ENCODE measurements at places on chromosomes 1 and 21.
A peak's percentile ranks its signal among the peaks of the same experiment; 100 is the strongest.

DNA sequence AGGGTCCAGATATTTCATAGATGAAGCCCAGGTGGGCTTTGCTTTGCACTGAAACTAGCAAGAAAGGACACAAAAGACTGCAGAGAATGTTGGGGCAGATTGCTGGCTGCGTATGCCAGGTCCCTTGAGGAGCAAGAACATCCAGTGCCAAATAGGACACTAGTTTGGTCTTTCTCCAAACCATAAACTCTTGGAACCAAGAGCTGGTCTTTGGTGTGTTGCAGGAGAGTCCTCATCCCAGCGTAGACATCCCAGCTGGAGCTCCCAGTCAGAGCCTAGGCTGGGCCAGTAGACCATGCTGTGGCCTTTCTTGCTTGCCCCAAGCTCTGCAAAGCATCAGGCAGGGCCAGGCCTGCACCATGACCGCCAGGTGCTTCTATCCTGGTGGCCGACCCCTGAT is 87.5 kb downstream of the ATP5PO start:
- no peak for DNase-seq

- DNase-seq, result no peak
These were observed 485.0 kb downstream of the DISC1 start for GRCh38 chr1:232111611-232112010.

GRCh38 chr1:228883535-228883934 is 148.3 kb downstream of the RHOU start:
- DNase-seq, result no peak

DNA sequence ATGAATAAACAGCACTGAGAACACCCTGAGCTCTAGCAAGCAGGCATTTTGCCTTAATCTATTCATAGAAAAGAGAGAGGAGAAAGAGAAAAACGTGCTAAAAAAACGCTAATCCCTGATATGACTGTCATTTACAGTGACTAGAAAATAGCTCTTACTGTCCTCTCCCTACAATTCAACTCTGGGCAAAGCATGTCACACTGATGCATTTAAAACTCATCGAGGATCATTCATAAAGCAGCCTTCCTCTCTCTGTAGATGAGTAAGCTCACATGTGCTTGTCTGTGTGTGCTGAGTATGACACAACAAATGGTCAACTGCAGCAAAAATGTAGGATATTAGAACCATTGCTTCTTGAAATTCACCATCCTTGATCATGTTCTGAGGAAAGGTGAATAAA is 109.0 kb downstream of the SGIP1 start:
- DNase-seq, result no peak

DNA sequence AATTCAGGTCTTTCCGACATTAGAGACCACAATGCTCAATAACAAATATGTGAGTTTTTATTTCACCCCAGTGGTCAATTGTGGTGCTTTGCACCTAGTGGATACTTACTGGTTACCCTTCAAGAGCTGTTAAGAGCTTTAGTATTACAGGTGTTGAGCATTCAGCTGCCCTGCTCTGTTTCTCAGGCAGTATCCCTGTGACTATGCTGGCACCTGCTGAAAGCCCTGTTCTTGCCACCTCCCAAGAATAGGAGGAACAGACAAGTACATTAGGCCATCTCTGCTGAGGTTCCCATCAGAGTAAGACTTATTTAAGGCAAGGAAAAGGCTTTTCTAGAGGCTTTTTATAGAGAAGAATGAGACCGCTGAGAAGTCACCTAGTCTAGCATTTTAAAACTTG is 60.8 kb downstream of the NOS1AP start:
- no peak for DNase-seq

GRCh38 chr21:46211376-46211775 is 17.2 kb downstream of the LSS start:
- no peak for DNase-seq

- DNase-seq, result no peak
These were observed 7.7 kb downstream of the SLC37A1 start for GRCh38 chr21:42521384-42521783.

DNA sequence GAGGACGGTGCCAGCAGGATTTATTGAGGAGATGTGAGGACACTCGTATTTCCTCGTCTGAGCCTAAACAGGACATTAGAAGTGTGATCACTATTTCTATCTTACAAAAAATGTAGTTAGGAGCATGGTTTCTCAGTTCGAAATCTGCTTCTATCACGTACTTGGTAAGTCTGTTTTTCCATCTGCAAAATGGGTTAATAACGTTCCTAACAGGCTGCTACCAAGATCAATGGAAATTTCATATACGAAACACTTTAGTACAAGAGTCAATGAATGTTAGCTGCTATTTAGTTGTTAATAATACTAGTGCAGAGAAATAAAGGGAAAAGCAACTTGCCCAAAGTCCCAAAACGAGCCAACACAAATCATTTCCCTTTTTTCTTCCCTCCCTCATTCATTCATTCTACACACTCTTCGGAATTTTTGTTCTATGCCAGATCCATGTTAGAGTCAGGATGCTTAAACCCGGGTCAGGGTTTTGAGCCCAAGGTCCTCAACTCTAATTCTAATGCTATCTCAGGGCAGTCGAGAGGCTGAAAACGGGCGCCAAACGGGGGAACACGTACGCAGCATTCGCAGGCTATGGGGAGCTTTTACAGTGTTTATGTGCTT is 608 bp downstream of the SNRNP40 start:
- no peak for DNase-seq

- DNase-seq, result no peak
These were observed 124.2 kb downstream of the VPS13D start for GRCh38 chr1:12353981-12354380.

DNA sequence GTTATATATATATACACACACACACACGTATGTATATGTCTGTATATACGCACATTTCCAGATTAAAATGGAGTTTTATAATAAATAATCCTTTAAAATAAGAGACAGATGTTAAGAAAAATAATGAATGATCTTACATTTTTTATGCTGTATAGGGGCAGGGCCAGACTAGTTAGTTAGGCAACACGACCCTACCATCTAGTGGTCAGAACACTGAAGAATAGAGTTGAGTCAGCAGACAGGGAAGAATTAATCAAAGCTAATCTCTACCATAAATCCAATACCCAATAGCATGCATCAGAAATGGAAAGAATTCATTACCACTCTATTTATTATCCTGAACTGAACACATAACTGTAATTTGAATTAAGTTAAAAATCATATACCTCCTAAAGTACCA is 156.7 kb downstream of the BRINP3 start:
- no peak for DNase-seq

DNA sequence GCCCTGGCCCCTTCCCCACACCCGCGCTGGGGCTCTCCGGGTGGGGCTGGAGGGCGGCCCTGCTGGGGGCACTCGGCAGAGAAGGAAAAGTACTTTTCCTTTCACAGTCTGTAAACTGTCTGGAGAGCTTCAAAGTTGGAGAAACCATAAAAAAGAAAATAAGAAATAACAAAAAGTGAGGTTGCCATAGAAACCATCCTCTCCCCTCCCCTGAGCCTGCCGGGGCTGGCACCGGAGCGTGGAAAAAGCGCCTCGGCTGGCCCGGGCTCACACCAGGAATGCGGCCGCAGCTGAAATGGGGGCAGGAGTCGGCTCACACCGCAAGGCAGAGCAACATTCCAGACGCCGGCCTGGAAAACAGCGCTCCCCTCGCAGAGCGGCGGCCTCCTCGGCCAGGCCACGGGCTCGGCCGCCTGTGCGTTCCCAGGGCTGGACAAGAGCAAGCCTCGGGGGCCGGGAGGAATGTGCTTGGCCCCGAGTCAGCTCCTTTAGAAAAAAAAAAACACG is 69.2 kb downstream of the MORN1 start:
- DNase-seq, result no peak

- no peak for DNase-seq
These were observed 1.0 kb downstream of the RD3 start for GRCh38 chr1:211490821-211491415.

GRCh38 chr1:201085902-201086735 is 26.1 kb downstream of the CACNA1S start:
- peak; percentile 10 for DNase-seq

DNA sequence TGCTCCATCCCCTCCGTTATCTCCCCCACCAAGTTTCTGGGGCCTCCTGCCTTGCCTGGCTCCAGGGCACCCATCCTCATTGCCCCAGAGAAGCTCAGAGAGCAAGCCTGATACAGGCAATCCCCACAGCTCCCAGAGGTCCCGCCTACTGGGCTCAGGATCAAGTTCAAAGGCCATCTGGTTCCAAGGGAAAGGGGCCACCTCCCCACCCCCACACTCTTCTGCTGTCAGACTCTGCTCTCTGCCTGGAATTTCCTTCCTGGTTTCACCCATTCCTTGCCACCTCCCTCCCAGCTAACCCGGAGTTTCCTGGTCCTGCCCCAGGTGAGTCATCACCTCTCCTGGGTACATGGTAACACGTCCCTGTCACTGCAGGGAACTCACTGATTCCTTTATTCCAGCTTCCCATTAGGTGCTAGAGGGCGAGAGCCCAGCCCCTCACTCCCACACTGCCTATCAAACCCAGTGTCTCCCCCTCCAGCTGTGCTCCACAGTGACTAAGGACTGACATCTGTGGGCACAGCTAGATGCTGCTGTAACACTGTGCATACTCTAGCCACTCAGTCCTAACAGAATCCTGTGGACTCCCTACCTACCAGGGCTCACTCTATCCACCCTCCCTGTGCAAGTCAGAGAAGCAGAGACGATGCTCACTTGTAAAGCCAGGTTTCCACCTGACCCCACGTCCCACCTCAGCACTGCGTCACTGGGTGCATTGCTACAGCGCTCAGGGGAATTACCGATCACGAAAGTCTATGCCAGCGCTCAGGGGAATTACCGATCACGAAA is 21.8 kb downstream of the RSPH1 start:
- no peak for DNase-seq

GRCh38 chr1:48673332-48674105 is 103.2 kb downstream of the BEND5 start:
- DNase-seq, result no peak

GRCh38 chr1:65165269-65165993 is 17.4 kb downstream of the AK4 start:
- DNase-seq, result no peak

- no peak for DNase-seq
These were observed 26.5 kb upstream of the SAMD11 start for GRCh38 chr1:897226-897625.

DNA sequence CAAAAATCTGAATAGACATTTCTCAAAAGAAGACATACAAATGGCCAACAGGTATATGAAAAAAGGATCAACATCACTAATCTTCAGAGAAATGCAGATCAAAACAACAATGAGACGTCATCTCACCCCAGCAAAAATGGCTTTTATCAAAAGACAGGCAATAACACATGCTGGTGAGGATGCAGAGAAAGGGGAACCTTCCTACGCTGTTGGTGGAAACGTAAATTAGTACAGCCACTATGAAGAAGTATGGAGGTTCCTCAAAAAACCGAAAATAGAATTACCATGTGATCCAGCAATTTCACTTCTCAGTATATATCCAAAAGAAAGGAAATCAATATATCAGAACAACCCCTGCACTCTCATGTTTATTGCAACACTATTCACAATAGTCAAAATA is 65.1 kb upstream of the ATP1B1 start:
- DNase-seq, result no peak

GRCh38 chr21:37696936-37697335 is 219.3 kb downstream of the KCNJ6 start:
- no peak for DNase-seq

GRCh38 chr1:161132410-161133219 is at the start of gene DEDD:
DEDD (minus strand) TSS chr1:161132667; CDS start chr1:161124462, 8,205 bp downstream.
- peak; percentile 86 for DNase-seq

- no peak for DNase-seq
These were observed 353.4 kb upstream of the NEGR1 start for GRCh38 chr1:72635719-72636118.

GRCh38 chr1:212561501-212561931 is 47.0 kb upstream of the ATF3 start:
- DNase-seq, result no peak

- DNase-seq, result no peak
These were observed 144.0 kb upstream of the BACE2 start for GRCh38 chr21:41023936-41024335.

DNA sequence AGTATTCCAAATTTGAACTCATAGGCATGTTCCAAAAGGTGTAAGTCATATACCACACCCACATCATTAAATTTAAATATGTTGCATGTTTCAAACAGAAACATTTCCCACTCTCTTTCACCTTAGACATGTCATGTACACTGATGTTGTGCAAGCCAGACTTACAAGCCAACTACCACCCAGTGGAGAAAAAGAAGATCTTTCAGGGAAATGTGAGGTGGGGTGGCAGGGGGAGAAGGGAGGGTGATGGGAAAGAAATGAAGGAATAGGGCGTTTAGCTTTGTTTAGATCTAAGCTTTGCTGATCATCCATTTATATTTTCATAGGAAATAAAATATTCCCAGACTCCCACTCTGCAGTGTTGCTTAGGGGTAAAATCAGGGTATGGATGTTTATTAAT is 1.6 kb downstream of the NEGR1 start:
- no peak for DNase-seq

DNA sequence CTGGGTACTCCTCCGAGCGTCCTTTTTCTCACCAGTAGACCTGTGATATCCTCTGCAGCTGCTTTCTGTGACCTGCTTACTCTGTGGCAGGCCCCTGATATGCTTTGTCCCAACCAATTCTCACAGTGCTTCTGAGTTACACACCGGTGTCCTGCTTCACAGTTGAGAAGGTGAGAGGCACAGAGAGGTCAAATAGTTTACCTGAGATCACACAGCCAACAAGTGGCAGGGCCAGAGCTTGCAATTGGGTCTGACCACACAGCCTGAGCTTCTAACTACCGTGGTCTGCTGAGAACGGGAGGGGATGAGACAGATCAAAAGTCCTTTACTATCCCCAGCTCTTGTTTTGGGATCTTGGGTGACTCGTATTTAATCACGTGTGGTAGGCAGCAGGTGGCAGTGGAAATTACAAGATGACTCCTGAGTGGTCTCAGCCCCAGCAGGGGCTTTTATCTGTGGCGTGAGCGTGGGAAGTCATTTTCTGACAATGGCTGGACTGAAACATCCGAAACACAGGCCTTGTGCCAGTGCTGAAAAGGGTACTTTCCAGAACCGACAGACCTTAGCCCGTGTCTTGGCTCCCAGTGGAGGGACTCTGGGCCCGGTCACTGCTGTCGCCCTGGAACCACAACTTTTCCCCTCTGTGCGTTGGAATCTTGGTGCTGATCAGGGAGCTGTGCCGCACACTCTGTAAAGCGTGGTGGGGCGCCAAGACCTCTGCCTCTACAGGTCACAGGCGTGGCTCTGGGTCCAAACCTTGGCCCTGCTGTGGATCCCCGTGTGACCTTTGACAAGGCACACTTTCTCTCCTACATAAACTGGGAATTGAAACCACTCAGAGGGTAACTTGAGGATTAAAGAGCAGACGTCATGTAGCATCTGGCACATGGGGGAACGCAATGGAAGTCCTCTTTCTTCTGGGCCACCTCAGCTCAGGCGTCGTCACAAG is 11.9 kb downstream of the THEMIS2 start:
- DNase-seq, result no peak

- no peak for DNase-seq
These were observed 25.5 kb downstream of the CAPN9 start for GRCh38 chr1:230772457-230773395.

DNA sequence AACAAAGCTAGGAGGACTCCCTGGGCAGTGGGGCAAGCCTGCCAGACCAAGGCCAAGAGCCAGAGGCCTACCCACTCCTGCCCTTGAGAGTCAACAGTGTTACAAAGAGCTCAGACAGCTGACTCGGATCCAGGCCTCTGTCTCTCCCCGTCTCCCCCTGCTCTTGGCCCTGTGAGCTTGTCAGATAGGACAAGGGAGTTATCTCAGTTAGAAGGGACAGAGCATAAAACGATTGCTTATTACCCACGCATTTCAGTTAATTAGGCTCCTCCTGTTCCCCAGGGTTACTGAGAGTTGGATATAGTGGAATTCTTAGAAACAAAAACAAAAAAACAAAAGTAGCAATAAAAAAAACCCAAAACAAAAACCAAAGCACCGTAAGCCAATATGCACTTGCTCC is 1.3 kb downstream of the SLC41A1 start:
- no peak for DNase-seq

All from stimulated activated CD8-positive, alpha-beta memory T cell treated with anti-CD3 and anti-CD28 coated beads, Interleukin-15, amount 100 ng/mL, for 48 hours (primary cell).